ENCODE measurements at places on chromosomes 7 and 10.

DNA sequence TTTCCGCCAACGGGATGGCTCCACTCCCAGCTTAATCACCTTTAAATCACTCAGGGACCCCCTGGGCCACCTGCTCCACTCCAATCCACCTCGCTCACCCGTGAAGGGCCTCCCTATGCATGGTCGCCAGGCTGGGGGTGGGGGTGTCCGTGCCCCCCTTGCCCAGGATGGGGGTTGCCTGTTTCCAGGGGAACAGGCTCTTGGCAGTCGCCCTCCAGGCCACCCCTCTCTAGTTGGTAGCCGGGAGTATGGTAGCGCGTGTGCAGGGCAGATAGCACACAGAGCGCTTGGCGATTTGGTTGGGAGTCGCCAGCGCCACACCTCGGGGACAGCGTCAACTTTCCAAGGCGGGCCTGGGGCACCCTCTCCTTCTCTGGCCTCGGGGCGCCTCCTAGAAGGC, 134.9 kb upstream of the ZNF92 start:
- DNase-seq: no peak

DNA sequence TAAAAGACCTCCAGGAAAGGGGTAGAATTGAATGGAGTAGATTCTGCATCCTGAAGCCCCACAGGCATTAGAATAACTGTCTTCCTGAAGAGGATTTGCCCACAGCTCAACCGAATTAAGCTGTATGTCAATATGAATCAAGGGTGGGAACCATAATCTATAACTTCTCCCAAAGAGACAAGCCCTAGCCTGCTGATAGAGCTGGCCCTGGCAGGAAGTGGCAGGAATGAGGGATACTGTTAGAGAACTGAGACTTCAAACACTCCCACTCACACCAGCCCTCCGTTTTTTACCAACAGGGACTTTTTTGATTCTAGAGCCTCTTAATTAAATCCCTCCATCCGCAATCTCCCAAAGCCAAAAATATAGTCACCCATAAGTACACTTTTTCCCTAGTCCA, 12.2 kb upstream of the DUSP5 start:
- no peak for DNase-seq

DNA sequence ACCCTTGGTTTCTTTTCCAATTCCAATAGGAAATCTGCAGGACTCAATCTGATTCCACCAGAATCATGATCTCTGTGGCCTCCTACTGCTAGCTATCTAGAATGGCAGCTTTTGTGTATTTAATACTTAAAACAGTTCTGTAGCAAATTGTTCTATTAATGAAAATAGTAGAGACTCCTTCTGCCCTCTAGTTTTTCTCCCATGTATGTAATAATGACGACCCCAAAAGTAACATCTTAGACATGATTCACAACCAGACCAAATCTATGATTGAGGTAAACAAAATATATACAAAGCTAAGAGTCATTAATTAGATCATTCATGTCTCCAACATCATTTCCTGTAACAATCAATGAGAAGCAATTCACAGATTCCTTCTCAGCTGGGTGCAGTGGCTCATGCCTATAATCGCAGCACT, 259.1 kb upstream of the MKLN1 start:
- no peak for DNase-seq

DNA sequence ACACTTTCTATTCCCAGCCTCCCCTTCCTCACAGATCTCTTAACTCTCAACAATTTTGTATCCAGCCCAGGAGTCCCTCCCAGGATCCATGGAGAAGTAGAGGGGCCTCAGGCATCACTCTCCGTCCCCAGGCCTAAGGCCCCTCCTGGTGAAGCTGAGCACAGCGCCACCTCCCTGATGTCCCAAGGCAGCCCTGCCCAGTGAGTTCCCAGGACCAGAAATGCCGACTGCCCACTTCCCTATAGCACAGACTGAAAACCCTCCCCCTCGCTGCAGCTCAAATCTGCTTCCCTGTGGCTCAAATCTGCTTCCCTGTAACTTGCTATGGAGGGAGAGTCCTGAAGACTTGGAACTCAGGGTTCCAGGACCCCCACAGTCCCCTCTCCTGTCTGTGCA, 35.6 kb downstream of the YKT6 start:
- DNase-seq: no peak

Data from chondrocyte (in vitro differentiated cells).